ENCODE measurements at places on chromosomes 2 and 18.

DNA sequence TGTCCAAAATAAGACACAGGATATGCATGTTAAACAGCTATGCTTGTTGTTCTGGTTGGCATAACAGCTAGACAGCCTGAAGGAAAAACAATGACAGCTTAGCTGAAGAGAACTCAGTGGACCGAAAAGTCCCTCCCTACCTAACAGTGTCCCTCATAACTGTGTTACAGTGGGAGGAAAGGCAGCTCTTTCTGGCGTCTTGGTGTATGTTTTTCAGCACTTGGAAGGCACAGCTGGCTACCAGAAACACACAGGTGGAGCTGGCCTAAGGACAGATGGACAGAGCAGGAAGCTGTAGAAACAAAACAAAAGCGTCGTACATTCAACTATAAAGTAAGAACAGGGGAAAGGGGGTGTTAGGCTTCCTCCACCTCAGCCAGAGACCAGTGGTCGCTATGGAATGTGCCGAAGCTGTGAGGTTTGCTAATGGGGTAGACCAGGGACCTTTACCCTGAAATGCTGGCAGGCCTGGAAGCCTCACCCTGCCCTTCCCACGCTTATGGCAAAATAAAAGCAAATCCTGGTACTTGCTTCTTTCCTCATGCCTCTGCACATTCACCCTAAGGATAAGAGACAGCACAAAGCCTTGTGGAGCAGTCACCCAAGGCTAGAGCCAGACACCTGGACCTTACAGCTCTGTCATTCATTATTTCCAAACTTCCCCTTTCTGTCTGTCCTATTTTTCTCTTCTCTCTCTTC is 103.5 kb upstream of the TRIB2 start:
- DNase-seq = peak; percentile 69

DNA sequence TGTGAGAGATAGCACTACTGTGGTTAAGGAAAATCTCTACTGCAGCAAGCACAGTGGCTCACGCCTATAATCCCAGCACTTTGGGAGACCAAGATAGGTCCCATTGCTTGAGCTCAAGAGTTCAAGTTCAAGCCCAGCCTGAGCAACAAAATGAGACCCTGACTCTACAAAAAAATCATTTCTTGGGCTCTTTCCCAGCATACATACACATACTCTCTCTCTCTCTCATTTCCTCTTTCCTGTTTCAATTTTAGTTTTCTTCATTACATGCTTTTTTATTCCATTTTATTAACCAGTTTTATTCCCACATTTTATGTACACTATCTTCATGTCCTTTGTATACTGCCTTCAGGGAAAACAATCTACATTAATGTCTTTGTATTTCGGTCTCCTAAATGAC is 14.6 kb downstream of the WDR33 start:
- DNase-seq = no peak

DNA sequence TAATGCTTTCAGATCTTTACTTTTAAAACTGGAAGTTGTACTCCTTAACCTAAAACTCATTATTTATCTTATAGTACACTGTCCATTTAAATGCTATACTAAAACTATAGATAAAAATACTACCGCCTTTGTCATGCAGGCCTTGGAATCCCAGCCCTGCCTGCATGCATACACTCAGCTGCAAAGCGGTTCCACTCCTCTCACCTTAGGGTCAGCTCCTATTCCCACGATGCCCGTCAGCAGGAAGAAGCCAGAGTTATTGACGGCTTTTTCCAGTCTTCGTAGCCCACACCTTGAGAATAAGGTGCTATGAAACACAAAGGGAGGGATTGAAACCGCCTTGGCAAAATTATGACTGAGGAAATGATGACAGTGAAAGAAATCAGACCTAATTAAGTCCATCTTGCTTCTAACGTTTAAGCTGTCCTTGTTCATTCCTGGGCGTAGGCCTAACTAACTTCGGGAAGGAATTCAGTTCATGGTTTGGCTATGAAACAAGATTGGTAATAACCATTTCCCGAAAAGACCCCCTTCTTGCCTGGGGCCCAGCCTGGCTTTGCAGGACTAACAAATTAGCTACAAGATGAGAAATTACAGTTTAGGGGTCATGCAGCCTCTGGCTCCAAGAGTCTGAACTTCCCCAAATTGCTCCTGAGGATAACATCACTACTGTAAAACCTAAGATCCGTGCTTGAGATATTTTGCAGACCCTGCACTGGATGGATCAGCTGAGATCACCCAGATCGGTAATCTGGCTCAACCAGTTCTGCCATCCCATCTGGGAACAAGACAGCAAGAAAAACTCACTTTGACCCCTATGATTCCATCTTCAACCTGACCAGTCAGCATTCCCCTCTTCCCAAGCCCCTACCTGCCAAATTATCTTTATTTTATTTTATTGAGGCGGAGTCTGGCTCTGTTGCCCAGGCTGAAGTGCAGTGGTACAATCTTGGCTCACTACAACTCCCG is 17.1 kb downstream of the EPB41L5 start:
- no peak for DNase-seq

GRCh38 chr2:147405651-147406050 is 439.2 kb upstream of the ACVR2A start:
- DNase-seq = no peak

DNA sequence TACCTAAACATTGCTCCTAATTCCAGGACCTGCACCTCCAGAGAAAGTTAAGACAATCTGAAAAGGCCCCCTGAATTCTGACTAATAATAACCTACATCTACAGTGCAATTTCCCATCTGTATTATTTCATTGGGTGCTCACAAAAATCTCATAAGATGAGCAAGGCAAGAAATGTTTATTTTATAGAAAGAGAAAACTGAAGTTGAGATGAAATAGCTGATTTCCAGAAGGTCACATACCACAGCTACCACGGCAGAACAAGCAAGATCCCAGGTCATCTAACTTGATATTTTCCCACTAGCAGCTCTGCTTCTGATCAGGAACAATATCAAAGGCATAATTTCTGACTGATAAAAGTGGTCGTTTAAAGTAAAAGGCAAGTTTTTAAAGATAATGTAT is 105.8 kb upstream of the COL5A2 start:
- no peak for DNase-seq

GRCh38 chr2:222952204-222952603 is 91.4 kb downstream of the ACSL3 start:
- peak; percentile 4 for DNase-seq

DNA sequence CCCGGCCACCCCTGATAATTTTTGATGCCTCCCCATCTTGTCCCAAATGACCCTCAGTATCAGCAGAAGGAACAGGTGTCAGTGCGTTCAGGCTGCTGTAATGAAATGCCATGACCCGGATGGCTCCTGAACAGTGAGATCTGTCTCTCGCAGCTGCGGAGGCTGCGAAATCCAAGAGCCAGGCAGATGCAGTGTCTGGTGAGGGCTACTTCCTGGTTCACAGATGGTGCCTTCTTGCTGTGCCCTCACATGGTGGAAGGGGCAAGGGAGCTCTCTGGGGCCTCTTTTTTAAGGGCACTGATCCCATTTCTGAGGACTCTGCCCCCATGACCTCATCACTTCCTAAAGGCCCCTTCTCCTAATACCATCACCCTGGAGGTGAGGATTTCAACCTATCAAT is 152.2 kb downstream of the TWIST2 start:
- DNase-seq = no peak

- no peak for DNase-seq
These were observed 27.9 kb downstream of the PSD4 start for GRCh38 chr2:113201496-113202304.

GRCh38 chr2:236828820-236829219 is 256.9 kb upstream of the COPS8 start:
- DNase-seq = no peak

DNA sequence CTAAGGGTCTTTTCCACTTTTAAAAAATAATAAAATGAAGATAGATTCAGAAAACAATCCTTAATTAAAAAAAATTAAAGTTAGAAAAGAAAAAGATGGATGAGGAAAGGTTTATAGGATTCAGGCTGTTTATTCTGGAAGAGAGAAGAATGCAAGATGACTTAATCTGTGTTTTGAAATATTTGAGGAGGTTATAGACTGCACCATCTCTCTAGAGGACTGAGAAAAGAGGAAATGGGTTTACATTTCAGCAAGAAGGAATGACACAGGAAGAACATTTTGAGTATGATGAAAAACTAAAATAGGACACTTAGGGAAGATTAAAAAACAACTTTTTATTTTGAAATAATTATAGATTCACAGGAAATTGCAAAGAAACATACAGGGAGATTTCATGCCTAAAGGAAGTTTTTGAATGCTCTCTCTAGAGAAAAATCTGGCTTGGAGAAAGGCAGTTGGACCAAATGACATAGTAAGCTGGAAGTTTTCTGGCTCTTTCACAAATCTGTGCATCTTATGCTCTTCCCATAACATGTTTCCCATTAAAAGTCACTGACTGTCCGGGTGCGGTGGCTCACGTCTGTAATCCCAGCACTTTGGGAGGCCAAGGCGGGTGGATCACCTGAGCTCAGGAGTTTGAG is 75.0 kb downstream of the CERS6 start:
- no peak for DNase-seq

DNA sequence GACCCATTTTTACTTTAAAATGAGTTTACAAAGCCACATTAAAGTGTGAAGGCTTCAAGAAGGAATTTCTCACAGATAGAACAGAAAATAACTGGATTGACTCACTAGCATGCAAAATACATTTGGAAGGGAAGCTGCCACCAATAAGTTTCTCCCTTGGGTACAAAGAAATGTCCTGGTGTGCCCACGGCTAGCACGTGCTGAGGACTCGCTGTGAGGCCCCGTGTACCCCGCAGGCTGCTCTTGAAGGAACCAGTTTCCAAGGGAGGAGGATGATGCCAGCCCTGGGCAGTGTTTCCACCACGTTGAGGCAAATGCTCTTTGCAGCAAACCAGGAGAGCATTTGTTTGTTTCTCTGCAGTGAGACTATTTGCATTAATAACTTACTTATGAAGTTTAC is 207.3 kb downstream of the SH3RF3 start:
- no peak for DNase-seq

- DNase-seq = no peak
These were observed 22.4 kb downstream of the IL36A start for GRCh38 chr2:113027691-113028090.

GRCh38 chr2:240645346-240645745 is 20.1 kb downstream of the GPR35 start:
- no peak for DNase-seq

DNA sequence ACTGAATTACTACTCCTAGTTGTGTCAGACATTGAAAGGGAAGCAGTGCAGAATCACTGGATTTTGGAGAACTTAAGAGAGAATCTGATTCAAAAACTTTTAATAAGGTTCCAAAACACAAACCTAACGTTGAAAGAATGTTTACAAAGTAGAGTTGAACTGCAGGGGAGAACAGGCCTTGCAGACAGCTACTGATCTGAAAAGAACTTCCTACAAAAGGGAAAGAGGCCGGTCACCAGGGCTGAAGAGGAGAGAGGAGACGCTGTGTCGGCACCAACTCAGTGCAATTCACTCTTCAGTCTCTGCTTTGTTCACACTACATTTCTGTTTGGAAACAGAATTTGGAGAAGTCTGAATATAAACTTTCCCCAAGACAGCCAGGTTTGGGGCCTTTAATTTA is 124.0 kb downstream of the GAREM1 start:
- no peak for DNase-seq

All from NCI-H2171 (cell line).